ENCODE measurements at places on chromosomes 12 and 14.

GRCh38 chr12:108305520-108305919 is 33.6 kb downstream of the CMKLR1 start:
- DNase-seq: no peak

- DNase-seq: no peak
Observed at GRCh38 chr14:81450100-81450531, 50.0 kb upstream of the STON2 start.

- DNase-seq: no peak
Observed at GRCh38 chr12:116656306-116656705, 81.6 kb downstream of the SPRING1 start.

GRCh38 chr12:3047961-3048360 is 29.2 kb upstream of the TSPAN9 start:
- no peak for DNase-seq

DNA sequence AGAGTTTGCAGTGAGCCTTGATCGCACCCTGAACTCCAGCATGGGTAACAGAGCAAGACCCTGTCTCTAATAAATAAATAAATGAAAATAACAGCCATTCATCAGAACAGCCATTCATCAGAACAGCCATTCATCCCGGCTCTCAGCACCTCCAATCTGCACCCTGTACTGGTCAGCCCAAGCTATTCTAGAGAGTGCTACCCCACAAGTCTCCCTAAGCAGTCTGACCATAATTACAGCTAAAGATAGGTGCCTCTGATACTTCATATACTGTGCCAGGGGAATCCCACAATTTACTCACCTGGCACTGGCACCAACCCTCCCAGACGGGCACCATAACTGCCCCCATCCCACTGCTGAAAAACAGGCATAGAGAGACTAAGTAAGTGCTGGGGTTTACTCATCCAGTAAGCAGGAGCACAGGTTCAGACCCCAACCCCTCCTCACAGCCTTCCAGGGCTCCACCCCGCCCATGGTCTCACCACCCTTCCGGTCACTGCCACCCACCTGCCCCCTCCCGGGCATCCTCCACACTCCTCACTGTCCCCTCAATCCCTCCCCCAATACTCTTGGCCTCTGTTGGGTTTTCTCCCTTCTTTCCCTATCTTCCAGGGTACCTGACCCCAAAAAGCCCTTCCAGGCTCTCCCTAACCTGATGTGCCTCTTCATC is 15.2 kb upstream of the EIF5 start:
- DNase-seq: no peak

- no peak for DNase-seq
Observed at GRCh38 chr12:24278832-24279231, 329.4 kb upstream of the SOX5 start.

DNA sequence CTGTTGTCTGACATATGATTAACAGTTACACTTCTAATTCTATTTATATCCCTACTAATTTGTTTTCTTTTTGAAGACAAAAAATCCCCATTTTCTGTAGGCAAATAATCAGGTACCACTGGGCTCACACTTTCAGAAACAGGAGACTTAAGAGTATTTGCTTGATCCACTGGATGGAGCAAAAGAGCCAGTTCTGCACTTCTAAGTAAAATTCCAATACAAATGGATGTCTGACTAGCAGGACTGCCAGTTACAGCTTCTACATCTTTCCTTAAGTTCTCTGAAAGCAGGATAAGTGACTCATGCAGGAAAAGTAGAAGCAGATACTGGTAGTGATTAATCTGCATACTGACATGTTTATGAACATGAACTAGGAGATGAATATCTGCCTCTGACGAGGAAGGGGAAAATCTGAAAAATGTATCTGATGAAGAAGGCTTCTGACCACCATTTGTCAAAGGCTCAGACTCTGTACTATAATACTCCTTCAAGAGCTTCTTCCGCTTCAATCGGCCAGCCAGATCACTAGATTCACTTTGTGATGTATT is 73.8 kb upstream of the ANKS1B start:
- DNase-seq: no peak

DNA sequence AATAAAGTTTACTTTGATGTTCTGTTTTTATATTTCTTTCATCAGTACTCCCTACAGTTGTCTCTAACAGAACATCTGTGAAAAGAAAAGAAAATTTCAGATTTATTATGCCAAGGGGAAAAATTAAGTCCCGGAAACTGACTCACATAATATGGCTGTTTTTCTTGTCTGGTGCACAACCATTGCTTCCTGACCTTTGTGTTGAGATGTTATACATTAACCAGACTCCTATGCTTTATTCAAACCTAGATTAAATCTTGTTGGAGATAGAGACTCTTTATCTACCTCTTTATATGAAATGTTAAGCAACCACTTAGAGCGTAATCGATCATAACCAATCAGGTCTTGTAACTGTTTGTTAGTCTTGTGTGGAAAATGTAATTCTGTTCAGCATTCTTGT is 37.6 kb upstream of the BICD1 start:
- no peak for DNase-seq

Measured in stimulated activated CD8-positive, alpha-beta memory T cell treated with anti-CD3 and anti-CD28 coated beads, Interleukin-15, amount 100 ng/mL, for 24 hours (primary cell).